ENCODE measurements at places on chromosomes 1 and 21. TPM values are rescaled to one million over a fixed set of nuclear protein-coding genes. Genes with fewer than 3 reads are reported as not detected.

ZNF695 gene
- 2.0 TPM for total RNA-seq

SPRR3 gene
- total RNA-seq: not detected

PCP4L1 gene
- total RNA-seq: not detected

F11R gene
- total RNA-seq: 24.5 TPM

DDX59 gene
- 9.1 TPM for total RNA-seq

CFHR1 gene
- total RNA-seq: not detected

GBP2 gene
- 14.9 TPM for total RNA-seq

SLC2A5 gene
- 23.5 TPM for total RNA-seq

ATP13A2 gene
- 62.0 TPM for total RNA-seq

RIMS3 gene
- 0.23 TPM for total RNA-seq

DNAH14 gene
- 5.3 TPM for total RNA-seq

PSMA5 gene
- 49.8 TPM for total RNA-seq

FCRL1 gene
- 0.35 TPM for total RNA-seq
